Stimulated activated CD4-positive, alpha-beta T cell treated with anti-CD3 and anti-CD28 coated beads, Interleukin-12 subunit alpha, Interleukin-12 subunit beta, amount 100 ng/mL, for 48 hours (primary cell): ENCODE measurements at places on chromosomes 2 and 18.

GRCh38 chr18:12060182-12060870 lies 33.3 kb upstream of the ANKRD62 start:
- no peak for DNase-seq

- no peak for DNase-seq
Observed at GRCh38 chr2:44055664-44056063, 59.9 kb upstream of the LRPPRC start.

DNA sequence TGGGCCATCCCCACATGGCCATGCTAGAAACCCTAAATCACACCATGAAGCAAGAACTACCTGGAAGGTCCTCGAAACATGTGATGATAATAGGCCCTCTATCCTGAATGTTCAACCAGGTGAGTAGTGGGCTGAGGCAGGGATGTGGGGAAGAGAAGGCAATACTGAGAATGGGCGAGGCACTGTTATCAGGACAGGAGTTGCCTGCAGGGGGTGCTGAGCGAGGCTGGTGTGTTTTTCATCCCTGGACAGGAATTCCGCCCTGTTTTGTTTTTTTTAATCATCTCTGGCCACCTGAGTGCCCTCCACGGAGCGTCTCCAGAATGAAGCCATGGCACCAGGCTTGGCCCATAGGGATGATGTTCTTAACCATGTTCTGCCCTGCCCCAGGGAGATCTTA lies 103.0 kb upstream of the SOX11 start:
- no peak for DNase-seq

DNA sequence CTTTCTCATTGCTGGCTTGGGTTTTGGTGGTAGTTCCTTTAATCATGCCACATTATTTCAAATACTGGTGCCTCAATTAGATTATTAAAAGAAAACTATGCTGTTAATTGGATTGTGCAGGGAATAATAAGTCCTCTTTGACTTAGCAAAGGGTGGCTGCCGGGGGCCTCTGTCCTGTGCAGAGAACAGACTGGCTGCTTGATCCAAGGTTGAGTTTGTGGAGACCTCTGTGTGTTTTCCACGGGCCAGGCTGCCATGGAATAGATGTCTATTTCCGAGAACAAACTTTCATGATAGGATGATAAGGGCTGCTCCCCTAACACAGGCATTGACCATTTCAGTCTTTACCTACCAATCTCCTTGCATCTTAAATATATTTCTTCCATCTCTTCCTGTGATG lies 30.4 kb upstream of the OTOS start:
- no peak for DNase-seq

DNA sequence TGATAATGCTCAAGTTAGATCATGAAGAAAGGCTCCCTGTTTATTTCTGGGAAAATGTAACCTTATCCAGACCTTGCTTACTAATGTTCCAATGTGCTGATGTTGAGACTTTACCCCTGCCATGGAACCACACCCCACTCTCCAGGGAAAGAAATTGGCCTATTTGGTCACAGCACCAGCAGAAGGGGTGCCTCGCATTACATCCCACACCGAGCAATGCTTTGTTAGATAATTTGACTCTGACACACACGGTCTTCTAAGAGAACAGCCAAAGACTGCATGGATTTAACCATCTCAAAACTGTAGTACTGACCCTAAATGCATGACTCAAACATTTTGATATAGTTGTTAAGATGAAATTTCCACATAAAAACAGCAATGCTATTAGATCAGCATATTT lies 152.1 kb upstream of the CCDC150 start:
- no peak for DNase-seq

GRCh38 chr2:65108780-65109179 lies 21.1 kb downstream of the RAB1A start:
- DNase-seq, result no peak

DNA sequence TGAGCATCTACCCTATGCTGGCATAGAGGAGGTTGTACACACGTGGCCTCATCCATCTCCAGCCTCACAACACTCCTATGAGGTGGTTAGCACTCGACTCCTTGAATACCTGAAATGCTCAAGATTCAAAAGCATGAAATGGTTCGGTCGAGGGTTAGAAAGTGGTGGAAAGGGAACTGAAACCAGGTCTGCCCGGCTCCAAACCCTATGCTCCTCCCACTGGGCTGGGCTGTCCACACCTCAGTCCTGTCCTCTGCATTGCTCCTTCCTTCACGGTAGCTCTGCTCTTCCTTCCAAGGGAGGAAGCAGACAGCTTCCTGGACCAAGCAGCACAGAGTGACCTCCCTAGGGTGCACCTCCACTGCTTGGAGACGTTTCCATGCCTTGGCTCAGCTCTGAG lies 565.2 kb upstream of the ID2 start:
- DNase-seq, result no peak

DNA sequence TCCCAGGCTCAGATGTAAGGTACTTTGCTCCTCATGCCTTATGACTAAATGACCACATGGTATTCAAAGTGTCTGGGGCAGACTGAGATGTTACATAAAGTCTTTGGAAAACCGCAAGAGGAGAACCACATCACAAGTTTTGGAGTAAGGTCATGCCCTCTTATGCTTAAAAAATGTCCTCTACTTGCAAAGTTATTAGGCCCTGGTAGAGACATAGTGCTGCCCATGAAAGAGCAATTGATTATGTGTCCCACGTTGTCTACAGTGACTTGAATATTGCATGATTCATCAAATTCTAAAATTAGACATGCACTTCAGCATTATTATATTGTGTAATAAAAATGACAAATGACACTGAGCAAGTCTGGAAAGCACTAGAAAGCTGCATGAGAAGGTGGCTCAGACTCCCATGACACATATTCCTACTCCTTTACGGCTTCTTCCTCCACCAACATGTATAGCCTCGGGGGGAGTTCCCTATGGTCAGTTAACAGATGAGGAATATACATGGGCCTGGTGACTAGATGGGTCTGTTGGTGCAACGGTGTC lies 602.6 kb upstream of the VRK2 start:
- DNase-seq, result no peak

DNA sequence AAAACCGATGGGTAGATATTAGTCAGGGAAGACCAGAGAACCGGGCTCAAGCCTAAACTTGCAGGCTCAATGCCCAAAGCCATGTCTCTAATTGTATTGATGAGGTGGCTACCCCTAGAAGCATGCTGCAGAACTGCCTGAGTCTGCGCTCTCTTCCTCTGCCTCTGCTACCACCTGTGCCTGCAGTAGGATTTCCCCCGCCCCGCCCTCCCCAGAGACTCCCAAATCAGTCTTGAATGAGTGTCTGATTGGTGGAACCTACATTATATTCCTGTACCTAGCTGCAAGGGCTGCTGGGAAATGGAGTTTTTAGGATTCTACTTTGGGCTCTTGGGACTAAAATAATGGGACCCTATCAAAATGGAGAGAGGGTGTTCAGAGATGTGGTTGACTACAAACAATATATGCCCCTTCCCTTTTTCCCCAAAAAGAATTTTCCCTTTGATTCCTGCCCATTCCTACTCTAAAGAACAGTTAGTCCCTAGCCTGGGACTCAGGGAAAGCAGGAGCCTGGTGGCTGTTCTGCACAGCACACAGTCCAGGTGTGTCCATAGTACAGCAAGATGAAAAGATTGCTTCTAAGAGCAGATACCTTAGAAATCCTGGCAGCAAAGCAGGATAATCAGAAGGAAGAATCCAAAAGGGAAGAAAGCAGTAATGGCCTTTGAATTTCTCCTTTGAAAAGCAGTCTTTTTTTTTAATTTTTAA lies 12.5 kb downstream of the GRP start:
- DNase-seq, result no peak

- no peak for DNase-seq
Observed at GRCh38 chr2:229170171-229170570, 100.9 kb downstream of the PID1 start.

- no peak for DNase-seq
Observed at GRCh38 chr2:208437755-208438154, 31.2 kb downstream of the PTH2R start.
